ENCODE measurements at places on chromosomes 16 and 17.
A peak's percentile ranks its signal among the peaks of the same experiment; 100 is the strongest.

DNA sequence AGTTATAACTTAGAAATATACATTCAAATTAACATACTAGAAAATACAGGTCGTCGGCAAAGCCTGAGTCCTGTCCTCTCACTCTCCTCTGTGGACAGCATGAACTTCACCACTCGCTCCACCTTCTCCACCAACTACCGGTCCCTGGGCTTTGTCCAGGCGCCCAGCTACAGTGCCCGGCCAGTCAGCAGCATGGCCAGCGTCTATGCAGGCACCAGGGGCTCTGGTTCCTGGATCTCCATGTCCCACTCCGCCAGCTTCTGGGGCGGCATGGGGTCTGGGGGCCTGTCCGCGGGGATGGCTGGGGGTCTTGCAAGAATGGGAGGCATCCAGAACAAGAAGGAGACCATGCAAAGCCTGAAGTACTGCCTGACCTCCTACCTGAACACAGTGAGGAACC, 319.4 kb downstream of the ZFHX3 start:
- DNase-seq = no peak

- DNase-seq = no peak
Measured at GRCh38 chr16:31132303-31132979, 3.1 kb downstream of the PRSS8 start.

DNA sequence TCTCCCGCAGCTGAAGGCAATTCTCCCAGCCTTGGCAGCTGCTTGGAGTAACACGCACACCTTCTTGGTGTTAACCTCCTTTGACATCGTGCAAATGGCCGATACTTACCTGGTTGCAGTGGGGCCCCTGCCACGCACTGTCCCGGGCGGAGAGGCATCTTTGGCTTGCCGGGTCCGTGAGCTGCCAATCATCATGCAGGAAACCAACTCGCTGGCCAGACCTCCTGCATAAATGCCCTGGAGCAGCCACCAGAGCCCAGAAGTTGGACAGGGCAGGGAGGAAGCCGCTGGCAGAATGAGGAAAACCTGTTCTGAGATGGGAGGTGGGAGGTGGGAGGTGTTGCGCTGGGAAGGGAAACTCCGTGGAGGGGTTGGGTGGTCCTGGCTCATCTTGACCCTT, 41.7 kb upstream of the CREBBP start:
- DNase-seq = no peak

- DNase-seq = peak; percentile 36
Measured at GRCh38 chr17:32007463-32008298, 498 bp downstream of the LRRC37B start.

- DNase-seq = no peak
Measured at GRCh38 chr17:37516127-37516571, 26.5 kb downstream of the DUSP14 start.

DNA sequence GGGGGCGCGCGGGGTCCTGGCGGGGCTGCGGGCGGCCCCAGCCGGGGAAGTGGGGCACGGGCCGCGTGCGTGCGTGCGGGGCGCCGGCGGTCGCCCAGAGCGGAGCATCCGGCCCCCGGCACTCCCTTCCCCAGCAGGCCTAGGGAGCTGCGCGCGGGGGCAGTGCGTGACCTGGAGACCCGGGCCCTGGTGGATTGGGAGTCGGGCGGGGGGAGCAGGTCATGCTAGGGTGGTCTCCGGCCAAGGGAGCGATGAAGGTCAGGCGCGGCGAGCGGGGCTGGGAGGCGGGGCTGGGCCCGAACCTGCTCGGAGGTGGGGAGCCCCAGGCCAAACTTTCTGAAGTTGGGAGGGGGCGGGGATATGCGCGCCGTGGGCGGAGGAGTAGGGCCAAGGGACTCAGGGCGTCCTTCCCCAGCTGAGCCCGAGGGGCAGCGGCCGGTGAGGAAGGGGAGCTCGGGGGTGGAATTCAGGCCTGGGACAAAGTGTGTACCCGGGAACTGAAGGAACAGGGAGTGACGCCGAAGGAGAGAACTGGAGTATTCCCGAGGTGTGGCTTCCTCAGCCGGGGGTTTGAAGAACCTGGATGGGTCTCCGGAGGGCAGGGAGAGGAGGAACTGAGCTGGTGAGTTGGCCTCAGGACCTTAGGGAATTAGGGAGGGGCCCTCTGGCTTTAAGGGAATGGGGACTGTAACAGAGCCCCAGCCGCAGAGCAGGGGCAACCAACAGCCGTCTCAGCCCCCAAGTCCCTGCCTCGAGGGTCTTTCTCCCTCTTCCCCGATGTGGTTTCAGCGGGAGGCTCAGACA, 589 bp downstream of the XYLT2 start:
- no peak for DNase-seq

DNA sequence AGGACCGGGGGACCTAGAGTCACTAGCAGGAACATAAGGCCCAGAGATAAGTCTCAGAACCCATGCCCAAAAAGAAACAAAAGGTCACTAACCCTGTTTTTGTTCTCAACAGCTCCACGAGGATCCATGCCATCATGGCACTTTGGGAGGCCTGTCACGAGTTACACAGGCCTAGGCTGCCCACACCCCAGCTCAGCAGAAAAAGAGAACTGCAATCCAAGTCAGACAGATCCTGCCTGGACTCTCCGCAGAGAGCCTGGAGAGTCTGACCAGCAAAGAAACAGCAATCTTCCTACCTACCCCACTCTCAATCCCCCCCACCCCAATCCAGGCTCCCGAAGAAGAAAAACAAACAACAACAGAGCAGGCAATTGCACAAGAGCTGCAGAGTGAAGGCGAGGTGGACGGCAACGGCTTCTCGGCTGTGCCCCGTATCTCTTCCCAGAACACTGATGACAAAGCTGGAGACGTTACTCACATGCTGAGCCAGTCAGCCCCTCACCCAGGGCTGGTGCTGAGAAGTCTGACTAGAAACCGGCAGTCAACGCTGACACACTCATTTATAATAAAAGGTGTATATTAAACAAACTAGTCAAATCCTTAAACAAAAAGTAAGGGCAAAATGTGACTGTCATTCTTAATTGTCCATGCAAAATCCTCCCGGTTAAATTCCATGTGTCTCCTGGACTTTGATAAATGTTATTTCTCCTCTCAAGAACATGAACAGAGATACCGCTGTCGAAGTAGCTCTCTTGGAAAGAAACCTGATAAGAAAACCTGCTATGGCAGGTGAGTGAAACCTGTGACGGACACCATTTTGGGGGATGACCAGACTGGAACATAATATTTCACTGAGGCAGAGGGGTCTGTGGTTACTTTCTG, 89.3 kb downstream of the SMG6 start:
- DNase-seq = no peak

DNA sequence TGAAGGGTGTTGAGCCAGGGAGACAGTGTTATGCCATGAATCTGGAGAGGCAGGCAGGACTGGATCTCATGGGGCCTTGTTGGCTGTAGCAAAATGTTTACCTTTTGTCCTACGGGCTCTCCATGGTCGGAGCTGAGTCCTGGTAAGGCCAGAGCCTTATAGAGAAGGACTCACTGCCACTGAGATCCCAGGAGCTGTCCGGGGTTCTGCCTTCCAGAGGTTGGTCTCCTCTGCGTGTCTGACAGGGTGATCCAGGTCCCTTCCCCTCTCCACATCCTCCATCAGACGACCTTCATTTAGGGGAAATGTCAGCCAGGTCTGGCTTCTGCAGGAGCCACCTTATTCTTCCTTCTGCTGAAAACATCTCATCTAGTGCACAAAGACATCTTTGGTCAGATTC, 285.2 kb upstream of the N4BP1 start:
- DNase-seq = no peak

DNA sequence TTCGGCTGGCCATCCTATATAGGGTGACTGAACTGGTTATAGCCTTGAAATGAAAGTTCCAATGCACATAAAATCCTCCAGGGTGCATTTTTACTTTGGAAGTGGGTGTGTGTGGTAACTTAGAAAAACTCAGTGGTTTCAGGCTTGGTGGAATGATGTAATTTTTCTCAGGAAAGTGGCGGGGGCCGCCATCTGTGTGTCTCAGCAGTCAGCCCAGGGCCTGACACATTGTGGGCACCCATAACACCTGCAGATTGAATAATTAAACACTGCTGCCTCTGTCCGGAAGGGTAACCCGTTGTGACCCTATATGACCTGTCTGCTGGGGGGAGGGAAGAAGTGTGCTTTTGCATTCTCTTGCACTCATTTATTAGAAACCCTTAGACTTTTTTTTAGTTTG, 2.2 kb upstream of the PDP2 start:
- no peak for DNase-seq

GRCh38 chr17:32281011-32281451, 15.4 kb downstream of the RHBDL3 start:
- no peak for DNase-seq

- no peak for DNase-seq
Measured at GRCh38 chr16:65524997-65525396, 403.1 kb upstream of the CDH11 start.

DNA sequence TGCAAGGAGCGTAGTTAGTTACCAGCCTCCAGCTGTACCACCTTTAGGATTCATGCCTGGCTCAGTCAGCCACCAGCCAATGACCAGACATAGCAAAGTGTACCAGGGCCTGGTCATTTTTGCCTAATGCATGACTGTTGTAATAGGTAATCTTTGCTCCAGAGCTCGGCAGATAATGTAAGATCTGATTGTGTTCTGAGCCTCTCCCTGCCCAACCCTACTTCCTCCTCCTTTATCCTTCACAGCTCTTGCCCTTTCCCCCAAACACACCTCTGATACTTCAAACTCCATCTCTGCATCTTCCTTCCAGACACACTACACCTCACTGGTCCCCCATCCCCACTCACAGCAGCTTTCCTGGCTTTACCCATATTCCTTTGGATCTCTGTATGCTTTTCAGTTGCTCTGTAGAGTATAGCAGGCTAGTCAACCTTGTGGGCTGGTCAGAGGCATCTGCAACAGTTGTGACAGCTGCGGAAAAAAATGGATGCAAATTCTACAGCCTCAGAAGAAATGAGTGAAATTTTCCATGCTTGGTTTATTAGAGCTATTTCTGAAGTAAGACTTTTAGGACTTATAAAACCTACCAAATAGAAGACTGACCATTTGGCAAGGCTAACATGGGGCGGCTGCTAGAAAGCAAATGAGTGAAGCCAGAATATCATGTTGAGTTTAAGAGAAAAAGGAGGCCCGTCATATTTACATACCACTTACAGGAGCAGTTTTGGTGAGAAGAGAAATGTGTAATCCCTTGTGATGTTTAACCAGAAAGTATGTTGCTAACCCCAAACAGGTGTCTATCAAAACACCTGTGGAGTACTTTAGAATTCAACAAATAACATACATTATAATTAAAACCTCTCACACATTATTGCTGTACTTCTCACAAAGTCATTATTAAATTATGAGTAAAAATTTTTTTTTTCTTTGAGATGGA, 19.9 kb upstream of the C16orf87 start:
- DNase-seq = no peak

GRCh38 chr16:11587643-11588247, 1.0 kb upstream of the LITAF start:
- no peak for DNase-seq

DNA sequence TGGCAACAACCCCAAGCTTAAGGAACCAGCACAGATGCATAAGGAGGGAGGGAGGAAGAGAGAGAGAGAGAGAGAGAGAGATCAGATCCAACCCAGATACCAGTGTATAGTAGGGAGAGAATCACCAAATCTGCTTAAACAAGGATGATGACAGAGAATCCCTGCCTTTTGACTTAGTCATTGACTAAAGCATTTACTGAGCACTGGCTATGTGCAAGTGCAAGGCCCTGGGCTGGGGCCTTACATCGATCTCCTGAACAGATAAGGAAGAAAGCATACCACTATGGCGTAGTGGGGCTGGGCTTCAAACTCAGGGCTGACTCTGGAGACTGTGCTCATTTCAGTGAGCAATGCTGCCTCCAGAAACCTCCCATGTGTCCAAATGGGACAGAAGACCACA, 15.8 kb downstream of the TSNAXIP1 start:
- DNase-seq = no peak

- no peak for DNase-seq
Measured at GRCh38 chr16:70522216-70523075, 908 bp downstream of the COG4 start.

DNA sequence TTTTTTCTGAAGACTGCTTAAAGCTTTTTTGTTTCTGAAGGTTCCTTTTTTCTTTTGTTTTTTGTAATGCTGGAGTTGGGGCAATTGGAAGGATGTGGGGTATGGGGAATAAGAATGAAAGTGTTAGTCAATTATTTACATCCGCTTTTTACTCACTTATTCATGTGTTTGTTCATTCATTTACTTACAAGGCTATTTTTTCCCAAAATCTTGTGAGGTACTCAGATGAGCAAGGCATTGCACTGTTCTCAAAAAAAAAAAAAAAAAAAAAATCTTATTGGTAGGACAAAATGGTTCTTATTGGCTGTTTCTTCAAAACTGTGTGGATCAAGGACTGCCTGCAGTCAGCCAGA, 55.7 kb downstream of the PLD6 start:
- no peak for DNase-seq

GRCh38 chr17:45170931-45171337, 9.3 kb downstream of the HEXIM2 start:
- no peak for DNase-seq

DNA sequence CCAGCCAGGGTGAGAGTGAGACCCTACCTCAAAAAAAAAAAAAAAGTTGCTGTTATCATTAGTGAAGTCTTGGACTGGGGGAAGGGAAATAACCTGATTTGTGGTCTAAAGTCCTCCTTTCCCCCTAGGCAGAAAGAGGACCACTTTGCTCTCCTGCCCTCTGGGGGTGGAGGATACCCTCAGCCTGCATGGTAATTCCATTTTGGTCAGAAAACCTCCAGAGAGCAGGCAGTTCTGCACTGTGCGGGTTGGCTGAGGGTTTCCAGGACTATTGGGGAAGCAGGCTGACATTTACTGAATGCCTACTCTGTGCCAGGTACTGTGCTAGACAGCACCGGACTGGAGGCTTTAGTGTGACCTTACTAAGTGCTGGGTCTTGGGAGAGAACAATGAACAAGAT, 2.6 kb downstream of the ADAP2 start:
- no peak for DNase-seq

DNA sequence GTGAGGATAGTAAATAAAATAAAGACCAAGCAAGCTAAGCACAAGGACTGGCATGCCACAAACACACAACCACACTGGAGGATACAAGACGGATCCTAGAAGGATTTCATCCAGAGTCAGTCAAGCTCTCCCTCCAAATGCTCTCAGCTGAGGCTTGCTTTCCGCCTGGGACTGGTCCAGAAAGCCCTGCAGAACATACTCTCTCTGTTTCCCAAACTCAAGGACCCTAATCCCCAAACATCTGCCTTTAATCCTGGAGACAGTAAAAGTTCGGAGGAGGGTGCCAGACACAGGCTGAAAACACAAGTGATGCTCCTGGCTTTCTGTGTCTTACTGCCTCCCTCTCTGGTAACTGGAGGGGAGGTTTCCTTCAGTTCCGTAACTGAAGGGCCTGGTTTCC, 5.3 kb upstream of the HSD11B2 start:
- DNase-seq = no peak

- no peak for DNase-seq
Measured at GRCh38 chr16:76176153-76176552, 101.0 kb upstream of the CNTNAP4 start.

GRCh38 chr17:74272731-74273201, 1.3 kb upstream of the DNAI2 start:
- DNase-seq = no peak

All from NCI-H510A treated with DMSO at 0.1 percent for 48 hours (cell line).